ENCODE measurements at places on chromosomes 7 and 10. TPM values are rescaled to one million over a fixed set of nuclear protein-coding genes. Genes with fewer than 3 reads are reported as not detected.

GRCh38 chr10:71589617-71590551, 129.7 kb downstream of the C10orf105 start:
- no peak for DNase-seq

GRCh38 chr7:121178869-121179497, 149.8 kb upstream of the WNT16 start:
- DNase-seq, result no peak

DNA sequence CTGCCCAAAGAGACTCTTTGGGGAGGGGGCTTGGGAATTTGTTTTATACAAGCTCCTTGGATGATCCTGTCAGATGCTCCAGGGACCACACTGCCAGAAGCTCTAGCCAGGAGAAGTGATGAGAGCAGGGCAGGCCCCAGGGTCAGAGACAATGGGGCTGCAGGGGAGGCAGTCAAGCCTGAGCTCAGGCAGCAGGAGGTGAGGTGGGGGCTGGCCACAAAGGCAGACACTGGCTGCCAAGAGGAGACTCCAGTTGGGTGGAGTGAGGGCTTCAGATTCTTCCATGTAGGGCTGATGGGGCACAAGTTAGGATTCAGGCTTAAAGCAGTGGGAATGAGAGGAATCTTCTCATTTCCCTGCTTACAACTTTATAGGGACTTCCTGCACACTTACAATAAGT, 35.6 kb upstream of the LOXL4 start:
- no peak for DNase-seq

TLX1 gene
- total RNA-seq, result not detected

ARHGAP21 gene
- total RNA-seq, result 59.1 TPM

All from HT1080 (cell line).